ENCODE measurements at places on chromosomes 5 and 9.

GRCh38 chr9:134189470-134190231, 25.3 kb upstream of the RNU6ATAC start:
- no peak for DNase-seq

- DNase-seq: no peak
Measured at GRCh38 chr5:58974601-58975000, 391.7 kb downstream of the RAB3C start.

DNA sequence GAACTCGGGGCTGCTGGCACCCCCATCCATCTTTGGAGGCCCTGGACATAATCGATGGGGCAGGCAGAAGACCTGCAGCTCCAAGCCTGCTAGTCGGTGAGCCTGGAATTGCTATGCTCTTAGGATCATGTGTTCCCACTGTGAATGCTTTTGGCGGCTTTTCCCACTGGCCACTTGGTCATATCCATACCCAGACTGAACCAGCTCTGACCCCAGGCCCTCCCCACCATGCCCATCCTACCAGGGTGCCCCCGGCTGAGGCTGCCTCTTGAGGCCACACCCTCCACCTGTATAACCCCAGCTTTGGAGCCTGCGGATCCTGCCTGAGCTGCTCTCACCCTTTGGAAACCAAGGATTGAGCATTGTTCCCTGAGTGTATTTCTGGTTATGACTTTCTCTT, 113.5 kb downstream of the TENT4A start:
- no peak for DNase-seq

DNA sequence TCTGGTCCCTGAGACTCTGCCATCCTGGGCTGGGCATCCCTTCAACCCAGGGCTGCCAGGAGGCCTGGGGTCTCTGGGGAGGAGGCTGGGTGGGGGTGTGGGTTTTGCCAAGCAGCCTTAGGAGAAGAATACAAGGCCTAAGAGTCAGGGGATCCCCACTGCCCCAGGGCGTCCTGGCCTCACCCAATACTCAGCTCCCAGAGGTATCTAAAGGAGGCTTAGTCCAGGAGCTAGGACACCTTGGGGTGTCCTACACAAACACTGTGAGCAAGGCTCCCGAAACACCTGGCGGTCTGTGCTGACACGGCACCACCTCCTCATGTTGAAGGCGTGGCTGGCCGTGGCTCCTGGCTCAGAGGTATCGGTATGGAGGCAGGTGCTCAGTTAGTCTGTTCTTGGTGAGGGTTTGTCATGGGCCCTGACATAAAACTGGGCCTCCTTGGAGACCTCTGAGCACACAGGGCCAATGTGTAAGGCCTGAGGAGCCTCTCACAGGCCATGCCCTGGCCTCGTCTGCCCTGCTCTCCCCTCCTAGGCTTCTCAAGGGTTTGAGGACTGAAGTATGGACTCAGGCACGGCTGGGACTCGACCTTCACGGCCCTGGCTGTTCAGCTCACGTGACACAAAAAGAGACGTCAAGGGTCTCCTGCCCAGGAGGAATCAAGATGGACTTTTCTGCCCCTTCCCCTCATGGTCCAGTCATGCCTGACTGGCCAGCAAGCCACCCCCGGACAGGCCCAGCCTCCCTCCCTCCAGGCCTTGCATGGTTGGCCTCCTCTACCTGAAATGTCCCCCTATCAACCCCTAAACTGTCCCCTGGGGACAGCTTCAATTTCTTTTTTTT, 277.3 kb downstream of the FSTL4 start:
- no peak for DNase-seq

DNA sequence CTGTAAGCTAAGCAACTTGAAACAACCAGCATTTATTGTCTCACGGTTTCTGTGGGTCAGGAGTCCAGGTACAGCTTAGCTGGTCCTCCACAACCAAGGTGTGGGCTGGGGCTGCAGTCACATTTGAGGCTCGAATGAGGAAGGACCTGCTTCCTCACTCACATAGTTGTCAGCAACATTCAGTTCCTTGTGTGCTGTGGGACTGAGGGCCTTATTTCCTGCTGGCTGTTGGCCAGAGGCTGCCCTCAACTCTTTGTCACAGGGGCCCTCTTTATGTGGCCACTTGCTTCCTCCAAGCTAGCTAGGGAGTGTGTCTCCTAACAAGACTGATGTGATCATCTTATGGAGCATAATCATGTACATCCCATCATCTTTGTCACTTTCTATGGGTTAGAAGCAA, 29.2 kb upstream of the SEMA4D start:
- no peak for DNase-seq

DNA sequence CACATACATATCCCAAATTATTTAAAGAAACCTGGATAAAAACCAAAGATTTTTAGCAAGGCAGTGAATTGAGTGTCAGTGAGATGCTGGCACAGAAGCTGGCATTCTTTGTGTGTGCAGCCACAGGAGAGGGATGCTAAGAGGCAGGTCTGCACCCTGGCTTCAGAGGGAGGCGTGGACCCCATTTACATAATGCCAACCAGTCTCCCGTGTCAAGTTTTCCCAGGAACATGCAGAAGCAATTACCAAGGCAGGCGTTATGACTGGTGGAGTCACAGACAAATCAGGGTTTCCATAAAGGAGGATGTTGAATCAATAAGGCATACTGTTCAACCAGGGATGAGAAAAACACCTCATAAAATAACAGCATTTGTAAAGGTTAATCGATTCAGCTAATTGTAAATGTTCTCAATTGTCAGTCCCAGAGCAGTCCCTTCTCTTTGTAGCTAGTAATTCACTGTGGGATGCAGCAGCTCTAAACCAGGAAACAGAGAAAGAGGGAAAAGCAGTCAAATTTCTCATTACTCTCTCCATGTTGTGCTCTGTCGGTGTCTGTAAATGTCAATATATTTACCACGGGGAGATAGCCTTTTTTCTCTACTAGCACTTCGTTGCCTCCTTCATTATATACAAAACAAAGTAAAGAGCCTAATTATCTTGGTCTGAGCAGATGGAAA, 452.4 kb upstream of the GRAMD2B start:
- DNase-seq: no peak

DNA sequence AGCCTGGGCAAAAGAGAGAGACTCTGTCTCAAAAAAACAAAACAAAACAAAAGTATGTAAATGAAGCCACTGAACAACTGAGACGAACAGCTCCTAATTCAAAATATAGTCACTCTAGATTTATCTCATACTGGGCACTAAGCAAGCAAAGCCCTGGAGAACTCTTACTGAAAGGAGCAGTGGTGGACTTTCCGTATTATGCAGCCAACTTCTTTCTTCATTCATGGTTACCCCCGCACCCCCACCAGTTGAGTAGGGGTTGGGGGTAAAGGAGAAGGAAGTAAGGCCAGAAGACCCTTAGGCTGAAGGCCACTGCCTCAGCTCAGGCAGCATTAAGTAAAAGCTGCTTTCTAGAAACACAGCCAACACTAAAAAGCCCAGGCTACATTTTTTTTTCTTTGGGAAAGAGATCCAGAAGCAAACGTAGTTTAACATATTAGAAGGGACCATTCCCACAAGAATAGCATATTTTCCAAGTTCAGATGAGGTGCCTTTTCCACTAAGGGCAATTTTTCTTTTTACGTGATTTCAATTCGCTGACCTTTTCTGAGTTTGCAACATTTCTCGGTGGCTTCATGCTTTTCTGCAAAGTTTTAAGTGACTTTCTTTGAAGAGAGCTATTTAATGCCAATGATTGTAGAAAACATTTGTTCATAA, 55.3 kb downstream of the MAPKAP1 start:
- DNase-seq: no peak

GRCh38 chr5:108521011-108521700, 139.3 kb upstream of the FBXL17 start:
- DNase-seq: no peak

DNA sequence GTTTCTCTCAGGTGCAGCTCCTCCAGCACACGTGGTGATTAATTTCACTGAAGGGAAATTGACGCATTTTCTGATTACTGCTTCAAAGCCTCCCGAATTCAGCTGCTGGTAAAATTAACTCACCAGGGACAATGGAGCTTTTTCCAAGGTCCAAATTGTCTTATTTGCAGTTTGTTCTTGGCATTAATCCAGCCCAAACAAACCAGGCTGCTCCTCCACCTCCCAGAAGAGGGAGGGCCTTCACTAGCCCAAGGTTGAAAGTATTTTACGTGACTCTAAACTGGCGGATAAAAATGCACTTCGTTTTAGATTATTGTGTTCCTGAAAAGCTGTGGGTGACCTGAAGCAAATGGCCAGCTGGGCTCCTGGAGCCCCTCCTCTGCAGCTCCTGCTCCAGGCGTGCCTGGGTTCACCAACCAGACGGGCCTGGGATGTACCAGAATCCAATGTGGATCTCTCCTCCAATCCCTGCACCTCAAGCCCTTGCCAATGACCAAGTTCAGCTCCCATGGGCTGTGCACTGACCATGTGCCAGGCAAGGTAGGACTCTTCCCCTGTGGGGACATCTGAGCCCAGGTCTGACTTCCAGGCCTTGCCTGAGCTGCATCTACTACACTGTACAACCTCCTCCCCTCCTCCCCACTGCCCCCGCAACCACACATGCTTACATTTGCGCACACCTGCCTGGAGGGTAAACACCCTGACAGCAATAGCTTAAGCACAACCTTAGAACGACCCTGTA, 193.4 kb downstream of the CDK5RAP2 start:
- no peak for DNase-seq

GRCh38 chr9:71911908-71912335, 483 bp downstream of the C9orf85 start:
- no peak for DNase-seq

DNA sequence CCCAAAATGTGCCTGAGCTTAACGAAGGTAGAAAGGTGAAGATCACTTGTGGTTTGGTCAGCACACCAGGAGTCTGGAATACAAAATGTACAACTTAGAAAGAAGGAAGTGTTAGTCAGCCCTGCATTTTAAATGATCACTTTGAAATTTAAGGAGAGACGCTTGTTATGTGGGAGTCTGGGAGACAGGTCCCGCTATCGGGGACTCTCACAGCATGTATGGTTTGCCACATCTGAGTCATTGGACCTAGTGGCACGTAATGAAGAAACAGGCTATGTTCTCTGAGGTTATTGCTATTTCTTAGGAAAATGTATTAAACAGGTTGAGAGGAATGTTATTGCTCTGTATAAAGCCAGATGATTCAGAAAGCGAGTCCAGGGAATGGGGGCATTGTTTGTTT, 2362.5 kb upstream of the WWC1 start:
- DNase-seq: no peak

DNA sequence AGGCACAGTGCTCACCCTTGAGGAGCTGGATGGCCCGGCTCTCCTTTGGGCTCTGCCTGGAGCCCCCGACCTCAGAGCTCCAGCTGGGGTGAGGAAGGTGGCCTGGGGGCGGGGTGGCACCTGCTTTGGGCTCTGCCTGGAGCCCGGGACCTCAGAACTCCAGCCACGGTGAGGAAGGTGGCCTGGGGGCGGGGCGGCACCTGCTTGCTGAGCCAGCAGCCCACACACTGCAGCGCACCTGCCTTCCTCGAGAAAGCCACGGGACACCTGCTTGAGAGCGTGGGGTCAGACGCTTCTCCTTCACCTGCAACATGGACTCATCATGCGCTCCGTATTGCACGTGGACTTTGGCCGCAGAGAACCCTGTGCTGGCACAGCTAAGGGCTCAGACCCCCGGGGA, 51.8 kb downstream of the IRX2 start:
- no peak for DNase-seq

- no peak for DNase-seq
Measured at GRCh38 chr9:94779693-94780290, 53.3 kb downstream of the AOPEP start.

- DNase-seq: no peak
Measured at GRCh38 chr9:113611461-113612215, 148.1 kb downstream of the RGS3 start.

DNA sequence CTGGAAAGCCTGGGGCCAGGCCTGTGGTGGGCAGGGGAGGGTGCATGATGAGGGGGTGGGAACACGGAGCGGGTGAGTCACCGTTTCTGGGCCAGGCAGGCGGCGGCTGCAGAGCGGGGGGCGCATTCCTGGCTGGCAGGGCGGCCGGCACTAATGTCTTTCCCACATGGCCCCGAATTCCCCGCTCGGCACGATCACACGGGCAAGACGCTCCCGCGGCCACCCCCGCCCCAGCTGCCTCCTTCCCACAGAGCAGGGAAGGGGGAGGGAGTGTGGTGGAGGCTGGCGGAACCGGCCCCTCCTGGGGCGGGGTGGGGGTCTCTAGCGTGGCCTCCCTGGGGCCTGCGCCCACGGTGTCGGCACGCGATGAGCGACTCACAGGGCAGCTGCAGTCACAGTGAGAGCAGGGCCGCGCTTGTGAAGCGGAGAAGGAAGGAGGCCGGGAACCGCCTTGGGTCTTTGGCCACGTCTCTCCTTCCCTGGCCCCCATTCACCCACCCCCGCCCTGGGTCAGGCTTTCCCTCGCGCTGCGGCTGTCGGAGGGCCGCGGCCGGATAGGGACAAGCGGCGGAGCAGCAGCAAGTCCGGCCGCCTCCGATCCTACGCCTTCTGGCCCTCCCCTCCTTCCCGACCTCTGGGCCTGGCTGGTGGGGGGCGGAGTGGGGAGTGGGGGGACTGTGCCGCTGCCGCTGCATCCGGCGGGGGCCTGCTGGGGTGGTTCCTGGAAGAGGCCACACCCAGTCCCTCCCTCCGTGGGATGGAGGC, 48.9 kb downstream of the CXXC5 start:
- DNase-seq: no peak

GRCh38 chr9:71609448-71609830, 158.9 kb downstream of the CEMIP2 start:
- no peak for DNase-seq

- no peak for DNase-seq
Measured at GRCh38 chr5:15533129-15533893, 33.3 kb downstream of the FBXL7 start.

DNA sequence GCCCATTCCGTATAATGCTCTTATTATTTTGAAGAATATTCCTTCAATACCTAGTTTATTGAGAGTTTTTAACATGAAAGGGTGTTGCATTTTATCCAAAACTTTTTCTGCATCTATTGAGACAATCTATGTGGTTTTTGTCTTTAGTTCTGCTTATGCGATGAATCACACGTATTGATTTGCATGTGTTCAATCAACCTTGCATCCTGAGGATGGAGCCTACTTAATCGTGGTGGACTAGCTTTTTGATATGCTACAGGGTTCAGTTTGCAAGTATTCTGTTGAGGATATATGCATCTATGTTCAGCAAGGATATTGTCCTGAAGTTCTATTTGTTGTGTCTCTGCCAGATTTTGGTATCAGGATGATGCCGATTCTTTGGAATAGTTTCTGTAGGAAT, 1070.3 kb upstream of the CDH18 start:
- no peak for DNase-seq

DNA sequence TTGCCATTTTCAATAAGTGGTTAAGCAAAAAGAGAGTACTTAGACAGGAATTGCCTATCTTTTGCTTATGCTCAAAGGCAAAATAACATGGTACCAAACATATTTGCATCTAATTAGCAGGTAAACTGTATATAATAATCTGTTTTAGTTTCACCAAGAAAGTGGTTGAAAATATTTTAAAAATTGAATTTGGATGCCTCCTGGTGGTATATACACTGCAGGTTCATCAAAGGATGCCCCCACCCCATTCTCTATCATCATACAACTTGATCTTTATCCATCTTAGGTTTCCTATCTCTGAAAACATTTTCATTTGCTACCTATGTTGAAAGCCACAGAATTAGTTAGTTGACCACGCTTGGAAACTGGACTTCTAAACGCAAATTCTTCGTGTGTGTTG, 47.0 kb upstream of the MROH2B start:
- DNase-seq: no peak

All from activated CD4-positive, alpha-beta T cell treated with anti-CD3 and anti-CD28 coated beads, Interleukin-2, Interleukin-4, amounts not matched to agents 100 ng/mL and 50 ng/mL, durations not matched to agents 16 hours and 8 hours (primary cell).